ENCODE measurements at places on chromosomes 6 and 20.

- no peak for DNase-seq
These were observed 80.5 kb downstream of the SNX5 start for GRCh38 chr20:17888044-17888443.

DNA sequence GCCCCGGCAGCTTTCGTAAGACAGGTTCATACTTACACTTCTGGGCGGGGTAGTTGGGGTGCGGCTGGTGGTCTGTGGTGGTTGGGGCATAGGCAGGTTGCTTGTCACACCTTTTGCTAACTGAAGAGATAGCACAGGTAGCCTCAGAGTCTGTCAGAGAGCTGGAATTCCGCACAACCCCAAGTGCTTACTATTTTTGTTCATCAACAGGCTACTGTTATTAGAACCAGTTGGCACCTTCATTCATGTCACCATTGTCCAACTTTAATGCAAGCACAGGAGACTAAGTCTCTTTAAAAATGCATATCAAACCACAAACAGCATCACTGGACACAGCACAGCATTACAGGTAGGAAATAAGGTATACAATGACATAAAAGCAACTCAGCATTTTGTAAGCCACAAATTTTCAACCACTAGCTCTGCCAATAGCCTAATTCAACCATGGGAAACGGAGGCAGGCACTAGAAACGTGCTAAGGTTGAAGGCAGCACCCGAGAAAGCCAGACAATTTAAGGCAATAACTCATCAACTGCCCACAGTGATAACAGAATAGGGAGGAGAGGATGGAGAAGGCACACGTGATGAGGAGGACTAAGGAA lies 143.8 kb downstream of the ZMYND8 start:
- no peak for DNase-seq

- no peak for DNase-seq
These were observed 153.2 kb upstream of the PRND start for GRCh38 chr20:4568361-4568959.

DNA sequence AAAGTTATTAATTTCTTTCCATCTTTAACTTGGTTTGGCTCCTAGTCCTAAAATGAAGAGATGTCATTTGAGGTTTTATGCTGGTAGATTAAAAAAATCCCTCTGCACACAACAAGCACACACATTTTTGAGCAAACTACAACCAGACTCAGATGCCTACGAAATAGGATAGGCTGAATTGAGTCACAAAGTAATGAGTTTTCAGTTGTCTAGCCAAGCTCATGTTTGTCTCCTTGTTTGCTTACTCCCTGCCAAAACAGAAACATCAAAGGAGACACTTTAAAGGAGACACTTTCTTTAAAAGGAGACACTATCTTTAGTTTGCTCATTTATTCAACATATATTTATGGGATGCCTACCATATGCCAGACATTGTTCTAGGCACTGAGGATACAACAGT lies 56.2 kb downstream of the TPBG start:
- no peak for DNase-seq

DNA sequence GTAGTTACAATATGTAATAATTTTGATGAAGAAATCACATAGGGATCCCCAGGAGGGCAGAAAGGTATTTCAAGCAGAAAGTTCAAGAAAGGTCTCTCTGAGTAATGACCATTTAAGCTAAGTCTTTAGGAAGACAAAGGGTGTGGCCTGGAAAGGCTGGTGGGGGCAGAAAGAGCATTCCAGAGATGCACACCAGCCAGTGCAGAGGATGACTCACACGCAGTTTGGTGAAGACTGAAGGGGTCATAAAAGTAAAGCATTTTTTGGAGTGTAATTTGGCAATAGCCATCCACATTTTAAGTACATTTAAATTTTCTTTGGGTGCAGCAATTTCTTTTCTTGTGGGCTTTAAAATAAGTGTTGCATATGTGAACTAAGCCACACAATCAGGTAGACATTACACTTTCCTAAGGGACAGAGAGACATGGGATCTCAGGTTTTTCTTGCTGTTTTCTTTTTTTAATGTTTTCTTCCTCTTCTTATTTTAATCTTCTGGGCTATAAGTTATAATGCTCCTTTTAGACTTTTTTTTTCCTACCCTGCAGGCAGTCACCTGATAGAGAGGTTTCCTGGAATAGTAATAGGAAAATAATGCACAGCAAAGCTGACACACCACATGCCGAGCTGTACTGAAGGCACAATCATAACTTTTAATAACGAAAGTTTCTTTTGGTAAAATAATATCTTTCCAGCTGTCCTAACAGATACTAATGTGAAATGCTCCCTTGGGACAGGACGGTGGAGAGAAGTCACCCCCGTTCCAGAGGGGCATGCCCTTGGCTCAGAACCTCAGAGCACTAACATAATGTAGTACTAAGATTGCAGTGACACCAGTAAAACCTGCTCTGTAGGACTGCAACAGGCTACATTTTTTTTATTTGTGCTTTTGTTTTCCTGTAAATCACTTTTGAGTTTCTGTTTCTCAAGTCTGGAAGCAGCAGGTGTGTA lies 49.6 kb upstream of the PTPRK start:
- DNase-seq, result no peak

DNA sequence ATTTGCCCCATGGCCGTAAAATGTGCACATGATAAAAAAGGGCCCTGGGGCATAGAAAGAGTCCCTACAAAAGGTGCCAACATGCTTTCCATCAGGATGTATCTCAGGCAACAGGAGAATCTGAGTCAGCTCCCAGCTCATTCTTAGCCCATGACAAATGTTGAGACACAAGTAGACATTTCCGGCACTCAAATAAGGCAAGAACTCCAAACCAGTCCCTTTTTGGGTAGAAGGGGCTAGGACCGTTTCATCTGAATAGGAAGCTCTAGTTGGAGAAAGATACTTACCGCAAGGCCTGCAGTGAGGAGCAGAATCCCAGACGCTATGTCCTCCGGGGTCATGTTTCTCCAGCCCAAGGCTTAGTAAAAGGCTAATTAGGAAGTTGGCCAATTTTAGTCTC lies 261.0 kb upstream of the RIN2 start:
- DNase-seq, result no peak

GRCh38 chr6:114158838-114159694 lies 183.8 kb downstream of the HS3ST5 start:
- no peak for DNase-seq

DNA sequence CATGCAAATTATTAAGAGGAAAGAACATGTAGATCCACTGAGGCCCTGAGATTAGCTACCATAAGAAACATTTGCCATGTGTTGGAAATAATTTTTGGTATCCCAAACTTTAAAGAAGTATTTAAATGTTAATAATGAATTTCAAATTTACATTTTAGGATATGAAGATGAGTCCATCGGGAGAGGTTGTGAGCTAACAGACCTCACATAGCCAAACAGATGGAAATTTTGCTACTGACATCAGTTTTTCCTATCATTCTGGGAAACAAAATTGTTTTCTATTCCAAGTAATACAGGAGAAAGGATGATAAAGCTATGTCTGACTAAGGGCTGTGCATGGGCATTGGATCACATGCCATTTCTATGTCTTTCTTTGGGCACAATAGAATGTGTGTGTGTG lies 809.6 kb downstream of the TENT5A start:
- DNase-seq, result no peak

DNA sequence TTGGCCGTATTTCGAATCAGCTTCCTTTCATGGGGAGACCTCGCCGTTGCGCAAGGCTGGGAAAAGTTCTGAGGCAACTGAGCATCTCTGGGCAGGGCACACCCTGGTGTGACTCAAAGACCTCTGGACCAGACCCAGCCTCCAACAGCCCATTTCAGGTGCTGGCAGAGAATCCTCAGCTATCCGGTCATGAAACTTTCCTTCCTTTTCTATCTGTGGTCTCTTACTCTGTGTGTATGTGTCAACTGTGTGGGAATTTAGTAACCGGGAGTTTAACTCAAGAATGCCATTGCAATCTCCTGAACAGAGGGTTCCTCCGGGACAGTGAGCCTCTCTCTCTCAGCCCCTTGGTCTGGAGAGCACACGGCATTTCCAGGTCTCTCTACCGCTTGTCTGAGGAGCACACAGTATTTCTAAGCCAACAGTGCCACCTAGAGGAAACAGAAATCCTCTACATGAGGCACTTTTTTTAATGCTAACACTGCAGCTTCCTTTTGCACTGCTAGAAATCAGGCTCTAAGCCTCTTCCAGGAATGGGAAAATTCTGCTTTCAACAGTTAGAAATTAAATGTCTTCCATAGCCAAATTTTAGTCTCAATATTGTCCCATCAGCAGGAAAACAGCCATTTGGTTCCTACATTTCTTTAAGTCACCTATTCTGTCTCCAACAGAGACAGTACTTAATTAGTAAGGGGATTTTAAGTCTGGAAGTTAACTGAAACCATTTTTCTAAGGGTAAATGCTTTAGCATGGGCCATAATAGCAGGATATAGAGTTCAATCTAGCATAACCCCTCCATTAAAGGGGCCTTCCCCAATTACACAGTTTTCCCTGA lies 32.7 kb downstream of the PLN start:
- peak; percentile 40 for DNase-seq

DNA sequence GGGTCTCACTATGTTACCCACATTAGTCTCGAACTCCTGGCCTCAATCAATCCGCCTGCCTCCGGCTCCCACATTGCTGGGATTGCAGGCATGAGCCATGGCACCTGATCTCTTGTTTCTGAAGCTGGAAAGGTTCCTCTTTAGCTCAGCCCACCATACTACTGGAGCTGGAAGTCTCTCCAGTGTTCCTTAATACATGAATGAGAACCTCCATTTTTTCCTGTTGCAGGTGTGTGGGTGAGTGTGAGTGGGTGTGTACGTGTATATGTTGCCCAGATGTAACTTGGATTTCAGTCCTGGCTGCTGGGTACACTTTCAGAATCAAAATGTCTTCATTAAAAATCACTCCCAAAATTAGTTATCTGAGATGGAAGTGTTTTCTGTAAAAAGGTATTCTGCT lies 11.1 kb downstream of the PNPLA1 start:
- no peak for DNase-seq

DNA sequence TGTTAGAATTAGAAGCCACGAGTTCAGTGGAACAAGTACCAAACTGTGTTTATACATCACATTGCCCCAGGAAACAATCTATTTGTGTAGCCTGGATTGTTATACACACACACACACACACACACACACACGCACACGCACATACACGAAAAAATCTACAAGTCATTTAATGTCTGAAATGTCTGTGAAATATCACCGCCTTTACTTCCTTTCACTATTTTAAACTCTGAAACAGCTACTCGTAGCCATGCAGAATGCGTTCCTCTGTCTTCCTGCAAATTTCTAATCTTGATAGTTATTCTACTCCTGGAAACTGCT lies 84.4 kb upstream of the SCAF8 start:
- DNase-seq, result no peak

DNA sequence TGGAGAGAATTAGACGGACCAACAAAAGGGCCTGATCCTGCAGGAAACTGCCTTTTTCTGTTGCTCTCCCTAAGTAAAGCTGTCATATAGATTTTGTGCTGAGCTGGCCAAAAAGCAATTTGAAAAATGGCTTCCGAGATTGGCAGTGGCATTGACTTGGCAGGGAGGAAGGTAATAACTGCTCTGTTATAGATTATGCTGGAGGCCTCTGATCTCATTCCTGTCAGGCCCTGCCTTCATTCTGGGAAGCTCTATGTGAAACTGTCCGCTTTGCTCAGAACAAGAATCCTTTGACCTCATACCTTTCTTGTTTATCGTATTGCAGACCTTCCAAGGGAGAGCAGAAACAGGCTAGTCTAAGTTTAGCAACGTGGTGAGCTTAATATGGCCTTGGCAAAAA lies 234.4 kb downstream of the PHACTR1 start:
- DNase-seq, result no peak

DNA sequence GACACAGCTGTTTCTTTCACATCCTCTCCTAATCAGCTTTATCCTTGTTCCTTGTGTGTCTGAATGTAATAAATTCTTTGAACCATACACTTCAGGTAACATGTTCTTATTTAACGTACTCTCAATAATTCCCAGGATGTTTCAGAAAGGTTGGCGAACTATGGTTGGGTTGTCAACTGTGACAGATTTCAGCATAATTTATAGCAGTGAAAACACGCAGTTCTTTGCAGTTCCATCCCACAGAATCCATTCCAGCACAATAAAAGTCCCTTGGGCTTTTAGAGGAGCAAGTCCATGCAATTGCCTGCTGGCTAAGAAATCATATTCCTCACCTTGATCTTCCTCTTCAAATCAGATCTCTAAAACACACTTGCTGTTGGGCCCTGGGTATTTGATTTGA lies 119.3 kb downstream of the COL9A1 start:
- DNase-seq, result no peak

DNA sequence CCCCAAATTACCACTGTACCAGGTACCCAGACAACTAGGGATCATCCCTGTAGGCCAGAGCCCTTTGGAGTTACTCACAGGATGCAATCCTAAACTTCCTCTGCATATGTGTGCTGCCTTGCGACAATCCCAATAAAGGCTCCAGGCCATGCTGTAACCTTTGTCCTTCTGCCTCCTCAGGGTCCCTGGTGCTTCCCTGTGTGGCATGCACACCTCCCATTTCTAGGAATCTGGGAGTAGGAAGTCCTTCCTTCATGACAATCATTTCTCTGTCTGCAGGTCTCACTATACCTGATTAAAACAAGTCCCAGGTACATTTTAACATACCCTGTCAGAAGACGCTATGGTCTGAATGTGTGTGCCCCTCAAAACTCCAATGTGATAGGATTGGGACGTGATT lies 37.0 kb upstream of the MCUR1 start:
- DNase-seq, result no peak

DNA sequence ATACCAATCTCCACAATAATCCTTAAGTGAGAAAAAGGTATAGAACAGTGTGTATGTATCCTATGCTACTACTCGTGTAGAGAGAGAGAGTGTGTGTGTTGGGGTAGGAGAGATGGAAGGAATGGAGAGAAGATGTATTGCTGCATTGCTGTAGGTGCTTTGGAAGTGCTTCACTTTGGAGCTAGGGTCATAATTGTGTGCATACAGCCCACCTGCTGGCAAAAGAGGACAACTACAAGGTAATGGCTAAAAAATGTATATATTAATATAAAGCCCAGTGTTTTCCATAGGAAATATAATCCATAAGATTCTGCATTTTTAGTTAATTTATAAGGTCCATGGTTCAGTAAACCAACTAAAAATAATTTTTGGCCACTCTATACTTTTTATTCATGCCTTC lies 36.1 kb downstream of the SERAC1 start:
- DNase-seq, result no peak

GRCh38 chr6:15907914-15908518 lies 220.9 kb upstream of the MYLIP start:
- no peak for DNase-seq

DNA sequence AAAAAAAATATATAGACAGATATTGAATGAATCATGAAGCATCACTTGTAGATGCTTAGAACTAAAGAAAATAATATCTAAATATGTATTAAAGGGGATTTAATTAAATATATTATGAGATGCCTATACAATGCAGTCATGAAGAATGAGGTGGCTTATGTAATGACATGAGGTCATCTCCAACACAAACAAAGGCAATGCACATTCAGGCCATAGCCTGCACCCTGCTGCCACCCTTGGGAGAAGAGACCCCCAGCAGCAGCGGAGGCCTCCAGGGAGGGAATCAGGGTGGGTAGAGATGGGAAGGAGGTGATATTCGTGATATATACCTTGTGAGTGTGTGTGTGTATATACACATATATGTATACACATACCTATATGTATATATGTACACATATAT lies 26.4 kb upstream of the SSTR4 start:
- DNase-seq, result no peak

Data from D721Med (cell line).